Endothelial cell (in vitro differentiated cells): ENCODE measurements at places on chromosomes 3 and 15.
A peak's percentile ranks its signal among the peaks of the same experiment; 100 is the strongest.

- no peak for DNase-seq
- H3K27me3 ChIP-seq, result no peaks in the 10 kb centered on the region
- H3K36me3 ChIP-seq, result peaks cover 16% of the 10 kb centered on the region
- peaks cover 20% of the 10 kb centered on the region for H3K4me1 ChIP-seq
- H3K27ac ChIP-seq, result no peak overlapping the region
- H3K4me3 ChIP-seq, result peak overlapping the region; percentile 60
Observed at GRCh38 chr3:196650740-196651311, 11.3 kb downstream of the NRROS start.

- H3K27me3 ChIP-seq, result peaks cover 33% of the 10 kb centered on the region
- DNase-seq, result no peak
- H3K27ac ChIP-seq, result no peak overlapping the region
- no peak overlapping the region for H3K4me3 ChIP-seq
Observed at GRCh38 chr15:89384176-89384604, 49.6 kb upstream of the POLG start.

DNA sequence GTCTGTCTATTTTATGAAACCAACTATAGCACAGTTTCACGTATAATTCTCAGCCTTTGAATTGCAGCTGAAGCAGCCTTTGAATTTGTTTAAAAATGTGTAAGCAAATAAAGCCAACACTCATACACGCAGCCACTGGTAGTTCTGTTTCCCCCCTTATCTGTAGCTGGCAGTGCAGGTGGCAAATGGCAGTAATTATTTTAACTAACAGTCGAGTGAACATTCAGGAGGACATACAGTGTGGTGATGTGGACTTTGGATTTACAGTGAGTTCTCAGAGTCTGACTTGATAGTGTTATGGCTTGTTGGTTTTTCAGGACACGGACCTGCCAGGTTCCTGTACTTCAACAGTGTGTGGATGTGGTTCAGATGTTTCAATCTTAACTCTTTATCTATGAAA, 64.0 kb upstream of the SKOR1 start:
- no peaks in the 10 kb centered on the region for H3K36me3 ChIP-seq
- H3K27ac ChIP-seq, result peak overlapping the region; percentile 59
- H3K4me3 ChIP-seq, result no peak overlapping the region

GRCh38 chr3:32340039-32340438, 51.6 kb upstream of the CMTM7 start:
- no peak overlapping the region for H3K27ac ChIP-seq
- no peaks in the 10 kb centered on the region for H3K36me3 ChIP-seq
- peaks cover 27% of the 10 kb centered on the region for H3K4me1 ChIP-seq
- H3K27me3 ChIP-seq, result no peaks in the 10 kb centered on the region

DNA sequence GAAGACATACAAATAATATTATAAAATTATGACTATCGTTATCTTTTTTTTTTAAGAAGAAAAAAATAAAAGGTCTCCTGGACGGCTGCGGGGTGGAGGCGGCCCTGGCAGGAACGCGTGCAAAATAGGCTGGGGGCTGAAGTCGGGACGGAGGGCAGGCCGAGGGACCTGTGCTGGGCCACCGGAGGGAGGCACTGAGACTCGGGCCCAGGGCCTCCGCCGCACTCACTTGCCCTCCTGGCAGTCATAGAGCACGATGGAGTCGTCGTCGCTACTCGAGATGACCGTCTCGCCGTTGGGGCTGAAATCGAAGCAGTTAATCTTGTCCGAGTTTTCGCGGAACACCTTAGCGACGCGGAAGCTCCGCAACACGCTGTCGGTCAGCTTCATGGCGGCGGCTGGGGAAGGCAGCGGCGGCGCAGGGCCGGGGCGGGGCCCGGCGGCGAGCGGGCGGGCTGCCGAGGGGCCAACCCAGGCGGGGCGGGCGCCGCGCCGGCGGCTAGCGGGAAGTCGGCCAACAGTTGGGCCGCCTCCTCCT, 408 bp downstream of the WDR82 start:
- peaks cover 38% of the 10 kb centered on the region for H3K4me1 ChIP-seq
- H3K27me3 ChIP-seq, result peaks cover 10% of the 10 kb centered on the region
- DNase-seq, result peak; percentile 52
- peaks cover 9% of the 10 kb centered on the region for H3K36me3 ChIP-seq

- no peaks in the 10 kb centered on the region for H3K27me3 ChIP-seq
- DNase-seq, result no peak
- H3K27ac ChIP-seq, result peak overlapping the region; percentile 22
- H3K4me3 ChIP-seq, result no peak overlapping the region
Observed at GRCh38 chr3:16802389-16802788, 82.4 kb upstream of the PLCL2 start.

GRCh38 chr3:106380232-106380631, 511.4 kb upstream of the CBLB start:
- DNase-seq, result no peak
- no peak overlapping the region for H3K4me3 ChIP-seq
- H3K27me3 ChIP-seq, result peaks cover 1% of the 10 kb centered on the region

GRCh38 chr3:161103776-161104385, 1.3 kb downstream of the B3GALNT1 start:
- peak overlapping the region; percentile 88 for H3K4me3 ChIP-seq
- DNase-seq, result no peak
- H3K36me3 ChIP-seq, result no peaks in the 10 kb centered on the region
- no peak overlapping the region for H3K27ac ChIP-seq
- peaks cover 4% of the 10 kb centered on the region for H3K4me1 ChIP-seq
